T-helper 22 cell (primary cell): ENCODE measurements at places on chromosomes 5 and 9.

GRCh38 chr5:160213537-160213936, 15.8 kb upstream of the FABP6 start:
- DNase-seq: no peak

GRCh38 chr5:116437922-116438578, 136.6 kb downstream of the SEMA6A start:
- DNase-seq: no peak

- DNase-seq: no peak
Measured at GRCh38 chr5:140075371-140075770, 32.3 kb upstream of the NRG2 start.

- no peak for DNase-seq
Measured at GRCh38 chr5:58551492-58551891, 31.4 kb upstream of the RAB3C start.

DNA sequence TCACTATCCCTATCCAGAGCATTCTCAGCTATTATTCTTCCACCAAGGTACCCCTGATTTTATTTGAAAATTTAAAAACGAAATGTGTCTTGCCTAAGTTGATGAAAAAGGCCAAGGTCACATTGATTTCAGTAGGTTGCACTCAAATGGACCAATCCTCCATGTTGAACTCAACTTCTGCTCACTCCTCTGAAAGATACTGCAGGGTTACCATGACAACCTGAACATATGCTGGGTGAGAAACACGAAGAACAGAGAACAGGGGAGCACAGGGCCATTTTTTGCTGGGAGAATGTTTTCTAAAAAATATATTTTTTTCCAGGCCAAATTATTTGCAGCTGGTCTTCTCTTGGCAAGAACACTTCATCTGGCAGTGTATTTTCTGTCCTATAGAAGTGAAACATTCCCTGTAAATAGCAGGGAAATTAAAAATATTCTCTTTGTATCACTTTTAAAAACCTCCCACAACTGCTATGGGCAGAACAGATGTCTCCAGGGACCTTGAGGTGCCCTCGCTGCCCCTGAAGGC, 215.9 kb downstream of the NXNL2 start:
- DNase-seq: no peak

DNA sequence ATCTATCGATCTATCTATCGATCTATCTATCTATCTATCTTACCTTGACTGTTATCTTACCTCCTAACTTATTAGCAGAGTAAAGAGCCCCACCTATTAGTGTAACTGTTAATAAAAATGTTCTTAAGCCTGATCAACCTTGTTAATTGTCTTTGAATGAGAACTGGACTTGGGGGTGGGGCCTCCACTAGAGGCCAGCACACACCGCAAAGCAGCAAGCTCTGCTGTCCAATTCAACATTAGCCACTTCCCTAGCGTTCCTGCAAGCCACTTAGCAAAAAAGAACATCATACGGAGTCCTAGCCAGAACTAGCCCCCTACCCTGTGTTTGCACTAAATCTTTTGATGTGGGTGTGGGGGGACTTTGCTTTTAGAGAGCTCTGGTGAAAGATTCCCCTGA, 515.8 kb downstream of the KDM4C start:
- DNase-seq: no peak

- no peak for DNase-seq
Measured at GRCh38 chr5:39464088-39464487, 39.3 kb upstream of the DAB2 start.

- DNase-seq: no peak
Measured at GRCh38 chr5:142671801-142672200, 14.1 kb downstream of the FGF1 start.

GRCh38 chr5:141570655-141571054, 48.1 kb downstream of the DIAPH1 start:
- DNase-seq: no peak

GRCh38 chr5:142283304-142283703, 41.5 kb downstream of the SPRY4 start:
- no peak for DNase-seq

- no peak for DNase-seq
Measured at GRCh38 chr5:171424726-171425125, 5.3 kb downstream of the FGF18 start.

GRCh38 chr9:124779368-124780059, 2.6 kb downstream of the OLFML2A start:
- no peak for DNase-seq

DNA sequence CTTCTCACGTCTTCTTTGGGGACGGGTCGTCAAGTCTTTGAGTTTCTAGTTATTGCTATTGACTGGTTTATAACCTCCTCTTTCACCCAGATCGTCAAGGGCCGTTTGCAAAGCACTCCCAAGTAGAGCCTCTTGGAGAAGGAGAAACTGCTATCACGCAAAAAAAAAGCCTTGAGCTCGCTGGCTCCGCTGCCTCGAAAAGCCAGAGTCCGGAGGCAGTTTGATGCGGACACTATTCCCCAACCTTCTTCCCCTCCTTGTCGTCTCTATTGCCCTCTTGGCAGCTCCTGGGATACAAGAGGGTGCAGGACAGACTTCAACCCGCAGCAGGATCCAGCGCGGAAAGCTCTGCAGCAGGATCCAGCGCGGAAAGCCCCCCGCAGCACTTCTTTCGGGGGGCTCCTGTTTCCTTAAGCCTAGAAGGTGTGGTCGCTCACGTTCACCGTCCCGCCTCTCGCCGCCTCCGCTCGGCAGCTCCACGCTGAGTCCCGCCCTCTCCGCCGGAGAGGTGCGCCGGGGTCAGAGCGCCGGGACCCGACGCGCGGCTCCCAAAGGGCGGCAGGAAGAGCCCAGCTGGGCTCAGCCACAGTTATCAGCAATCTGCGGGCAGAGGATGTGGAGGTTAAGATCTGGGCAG, at the start of gene PCDHAC1:
Gene PCDHAC1 (plus strand): TSS at position 494 of the 637 bp plus-strand sequence. CDS start 594 bp downstream, outside the sequence.
- no peak for DNase-seq

GRCh38 chr9:36793277-36793676, 220.6 kb downstream of the MELK start:
- DNase-seq: no peak

GRCh38 chr5:124961521-124961920, 215.1 kb upstream of the ZNF608 start:
- no peak for DNase-seq

DNA sequence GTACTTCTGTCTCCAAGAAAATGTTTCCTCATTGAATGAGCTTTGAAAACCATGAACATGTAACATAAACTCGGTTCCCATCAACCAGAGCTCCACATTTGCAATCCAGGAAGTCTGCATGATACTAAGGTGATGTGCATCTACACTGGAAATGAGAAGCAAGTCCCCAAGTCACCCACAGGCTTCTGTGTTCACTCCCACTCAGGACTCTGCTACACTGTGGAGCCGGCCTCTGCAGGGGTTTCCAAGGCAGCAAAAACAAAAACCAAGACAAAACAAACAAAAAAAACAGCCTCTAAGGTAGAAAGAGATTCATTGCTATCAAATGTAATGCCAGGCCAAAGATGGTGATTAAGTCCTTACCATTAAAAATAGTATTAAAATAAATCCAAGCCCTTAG, 593.7 kb downstream of the IRX1 start:
- no peak for DNase-seq

DNA sequence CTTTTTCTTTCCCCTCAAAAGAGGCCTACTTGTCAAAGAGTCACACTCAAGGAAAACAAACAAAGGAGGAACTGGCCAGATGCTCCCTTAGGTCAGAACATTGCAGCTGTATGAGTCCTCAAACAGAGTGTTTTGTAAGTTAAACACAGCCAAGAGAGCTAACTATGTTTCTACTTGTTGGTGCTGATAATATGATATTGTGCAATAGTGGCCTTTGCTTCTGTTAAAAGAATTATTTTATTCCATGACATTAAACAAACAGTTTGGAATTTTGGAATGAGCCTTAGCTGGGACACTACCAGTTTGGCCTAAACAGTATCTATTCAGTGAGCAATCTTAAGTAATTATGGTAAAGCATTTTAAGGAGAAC, 56.0 kb upstream of the TPD52L3 start:
- no peak for DNase-seq

DNA sequence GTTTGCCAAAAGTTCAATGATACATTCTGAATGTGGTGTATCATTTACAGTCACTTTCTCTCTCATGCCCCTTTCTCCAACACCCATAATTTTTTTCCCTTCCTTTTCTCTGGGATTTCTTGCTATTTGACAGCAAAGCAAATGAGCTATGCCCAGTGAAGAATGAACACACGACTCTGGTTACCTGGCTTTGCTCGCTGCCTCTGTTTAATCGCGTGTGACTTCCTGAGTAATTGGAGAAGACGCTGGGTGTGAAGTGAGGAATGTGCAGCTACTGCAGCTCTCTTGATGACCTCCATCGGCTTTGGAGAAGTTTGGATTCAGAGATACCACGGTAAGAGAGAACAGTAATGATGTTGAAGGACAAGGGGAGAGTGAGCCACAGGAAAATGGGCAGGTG, 651.8 kb downstream of the KIF4B start:
- no peak for DNase-seq

- DNase-seq: no peak
Measured at GRCh38 chr9:73543727-73544126, 392.1 kb downstream of the ANXA1 start.

DNA sequence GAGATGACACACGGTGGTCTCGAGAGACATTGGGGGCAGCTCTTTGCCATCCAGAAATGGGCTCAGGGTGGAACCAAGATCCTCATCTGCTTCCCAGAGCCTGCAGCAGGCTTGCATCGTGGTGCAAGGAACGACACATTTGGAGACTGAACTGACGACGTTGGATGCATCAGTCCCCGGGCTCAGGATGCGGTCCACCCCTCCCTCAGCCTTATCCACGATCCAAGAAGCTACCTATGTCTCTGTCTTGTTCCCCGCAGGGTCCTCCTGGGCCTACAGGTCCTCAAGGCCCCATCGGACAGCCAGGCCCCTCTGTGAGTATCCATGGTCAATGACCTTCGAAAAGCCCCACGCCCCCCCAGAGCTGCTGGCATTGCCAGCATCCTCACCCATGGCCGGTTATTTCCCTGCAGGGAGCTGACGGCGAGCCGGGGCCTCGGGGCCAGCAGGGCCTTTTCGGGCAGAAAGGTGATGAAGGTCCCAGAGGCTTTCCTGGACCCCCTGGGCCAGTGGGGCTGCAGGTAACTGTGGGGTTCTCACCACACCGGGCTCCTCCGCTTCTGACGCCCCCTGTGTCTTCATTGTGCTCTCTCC, 69.4 kb upstream of the FCN2 start:
- DNase-seq: no peak

GRCh38 chr5:77844373-77844622, 68.2 kb upstream of the TBCA start:
- no peak for DNase-seq

DNA sequence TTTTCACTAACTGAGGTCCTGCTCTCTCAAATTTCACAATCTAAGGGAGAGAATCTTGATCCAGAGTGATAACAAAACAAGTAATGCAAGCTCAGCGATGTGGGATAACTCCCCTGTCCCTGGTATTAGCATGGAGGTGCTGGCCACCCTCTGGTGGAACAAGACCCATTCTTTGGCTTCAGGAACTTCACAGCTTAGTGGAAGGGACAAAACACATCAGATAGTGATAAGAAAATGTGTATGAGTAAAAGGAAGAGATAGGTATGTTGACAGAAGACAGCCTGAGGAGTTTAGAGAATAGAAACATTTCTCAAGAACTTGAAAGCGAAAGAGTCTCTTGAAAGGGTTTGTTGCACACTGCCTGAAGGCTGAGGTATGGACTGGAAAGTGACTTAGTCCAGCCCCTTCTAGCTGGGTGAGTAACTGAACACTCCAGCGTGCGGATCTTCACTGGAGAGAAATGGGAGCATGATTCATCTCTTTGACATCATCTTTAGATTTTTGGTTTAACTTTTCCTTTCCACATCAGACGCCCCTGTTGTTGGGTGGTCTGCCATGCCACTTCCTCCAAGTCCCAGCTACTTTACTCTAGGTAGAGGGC, 25.4 kb upstream of the ZSWIM6 start:
- no peak for DNase-seq

GRCh38 chr5:74579215-74579614, 61.3 kb downstream of the ENC1 start:
- DNase-seq: peak; percentile 31

DNA sequence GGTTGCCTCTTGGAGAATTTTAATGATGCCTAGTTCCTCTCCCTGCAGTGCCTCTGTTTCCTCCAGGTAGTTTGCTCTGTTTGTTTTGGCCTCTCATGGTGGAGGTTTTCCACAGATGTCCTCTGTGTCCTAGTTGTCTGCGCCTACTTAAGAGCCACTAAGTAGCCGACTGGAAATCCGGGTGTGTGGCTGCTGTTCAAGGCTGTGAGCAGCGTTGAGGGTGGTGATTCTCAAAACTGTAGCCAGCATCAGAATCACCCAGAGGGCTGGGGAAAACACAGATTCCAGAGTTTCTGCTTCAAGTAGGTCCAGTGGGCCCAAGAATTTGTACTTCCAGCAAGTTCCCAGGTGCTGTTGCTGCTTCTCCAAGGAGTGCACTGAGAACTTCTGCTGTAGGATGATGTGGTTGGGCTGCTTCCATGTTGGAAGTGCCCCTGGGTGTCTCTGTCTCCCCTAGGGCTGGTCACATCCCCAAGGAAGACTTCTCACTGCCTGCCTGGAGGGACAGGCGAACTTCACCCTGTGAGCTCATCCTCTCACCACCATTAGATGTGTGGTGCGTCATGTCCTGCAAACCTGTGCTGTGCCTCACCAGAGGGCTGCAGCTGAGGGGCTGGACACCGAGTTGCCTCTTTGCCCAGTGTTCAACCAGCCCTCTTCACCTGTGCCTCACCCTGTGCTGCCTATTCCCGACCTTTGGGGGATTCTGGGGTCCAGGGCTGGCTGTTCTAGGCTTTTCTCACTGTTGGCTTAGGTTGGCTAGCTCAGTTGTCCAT, 34.8 kb downstream of the SECISBP2 start:
- no peak for DNase-seq
